ENCODE measurements at places on chromosomes 13 and 19.

GRCh38 chr13:93116809-93117208 is 109.8 kb upstream of the GPC6 start:
- DNase-seq: no peak

- no peak for DNase-seq
Measured at GRCh38 chr13:74103970-74104555, 30.1 kb downstream of the KLF12 start.

GRCh38 chr13:37403776-37404527 is 194.6 kb downstream of the POSTN start:
- no peak for DNase-seq

- DNase-seq: no peak
Measured at GRCh38 chr13:59119475-59119874, 1044.3 kb downstream of the DIAPH3 start.

- DNase-seq: no peak
Measured at GRCh38 chr13:50700664-50701305, 142.7 kb downstream of the DLEU7 start.

Measured in activated T-helper 1 cell treated with anti-CD3 and anti-CD28 coated beads, Interleukin-2, amount 50 U/mL, for 16 hours (primary cell).